A549 treated with dexamethasone at 1 μM for 4 hours (cell line): ENCODE measurements at places on chromosomes 5 and 9. TPM values are rescaled to one million over a fixed set of nuclear protein-coding genes. Genes with fewer than 3 reads are reported as not detected.

Gene ZNF483
- 0.50 to 0.94 TPM (median 0.56 TPM) in 5 replicates for total RNA-seq

Gene IRX1
- total RNA-seq: not detected in 5 replicates

Gene ATOX1
- total RNA-seq: 171 to 226 TPM (median 188 TPM) in 5 replicates

Gene ADAMTS2
- 0.08 to 0.28 TPM (median 0.09 TPM) in 5 replicates for total RNA-seq

Gene DOCK8
- total RNA-seq: 0.23 to 0.48 TPM (median 0.38 TPM) in 5 replicates

Gene DOLK
- total RNA-seq: 32.2 to 47.1 TPM (median 42.5 TPM) in 5 replicates

Gene BRINP1
- 0.11 to 0.39 TPM (median 0.20 TPM) in 5 replicates for total RNA-seq

Gene CTSV
- total RNA-seq: 11.4 to 16.3 TPM (median 13.3 TPM) in 5 replicates

Gene CNTRL
- 5.1 to 6.9 TPM (median 6.2 TPM) in 5 replicates for total RNA-seq

Gene SOX30
- total RNA-seq: 0.06 to 0.14 TPM (median 0.08 TPM) in 3 of 5 replicates, not detected in the others

Gene HABP4
- total RNA-seq: 15.6 to 17.7 TPM (median 15.9 TPM) in 5 replicates

Gene INSYN2B
- 0.13 to 0.20 TPM (median 0.16 TPM) in 5 replicates for total RNA-seq

Gene LECT2
- total RNA-seq: not detected in 5 replicates

Gene CDC14B
- 13.4 to 16.3 TPM (median 14.7 TPM) in 5 replicates for total RNA-seq

Gene LHX6
- 2.9 to 3.7 TPM (median 3.2 TPM) in 5 replicates for total RNA-seq

Gene PIP5K1B
- not detected in 5 replicates for total RNA-seq

Gene IL3
- total RNA-seq: not detected in 5 replicates

Gene HRH2
- total RNA-seq: 0.34 to 0.69 TPM (median 0.55 TPM) in 5 replicates

Gene TMOD1
- 1.6 to 2.0 TPM (median 1.7 TPM) in 5 replicates for total RNA-seq

Gene TAF7
- 61.8 to 74.9 TPM (median 70.3 TPM) in 5 replicates for total RNA-seq

Gene LCP2
- not detected in 5 replicates for total RNA-seq

Gene ARSI
- 25.8 to 37.8 TPM (median 31.8 TPM) in 5 replicates for total RNA-seq

Gene GABBR2
- 0.19 to 0.28 TPM (median 0.27 TPM) in 5 replicates for total RNA-seq

Gene RANBP3L
- total RNA-seq: not detected in 5 replicates

Gene PCDHB11
- 0.07 to 0.08 TPM (median 0.07 TPM) in 4 of 5 replicates, not detected in the other for total RNA-seq

Gene CATSPER3
- total RNA-seq: 0.21 to 0.49 TPM (median 0.37 TPM) in 5 replicates

Gene GTF3C4
- 15.6 to 21.3 TPM (median 19.4 TPM) in 5 replicates for total RNA-seq

Gene PFN3
- not detected in 5 replicates for total RNA-seq

Gene RECK
- total RNA-seq: 5.0 to 6.0 TPM (median 5.7 TPM) in 5 replicates

Gene CBY3
- not detected in 5 replicates for total RNA-seq

Gene SLC46A2
- total RNA-seq: not detected in 5 replicates

Gene TAF11L5
- not detected in 5 replicates for total RNA-seq

Gene CHD1
- total RNA-seq: 27.7 to 34.9 TPM (median 31.1 TPM) in 5 replicates

Gene CACNA1B
- total RNA-seq: 0.01 to 0.05 TPM (median 0.03 TPM) in 5 replicates

Gene SPAG8
- total RNA-seq: 0.24 to 0.51 TPM (median 0.34 TPM) in 5 replicates

Gene ADRA1B
- total RNA-seq: 15.9 to 25.1 TPM (median 21.9 TPM) in 5 replicates

Gene OR1J2
- total RNA-seq: not detected in 5 replicates

Gene INVS
- 7.9 to 11.6 TPM (median 11.1 TPM) in 5 replicates for total RNA-seq

Gene NFIB
- total RNA-seq: 8.5 to 17.8 TPM (median 13.8 TPM) in 5 replicates

Gene PCDHGC4
- not detected in 5 replicates for total RNA-seq

Gene IFNA21
- not detected in 5 replicates for total RNA-seq

Gene SLC6A19
- total RNA-seq: 0.32 to 0.66 TPM (median 0.64 TPM) in 5 replicates
